ENCODE measurements at places on chromosomes 11 and 22.
A peak's percentile ranks its signal among the peaks of the same experiment; 100 is the strongest.

DNA sequence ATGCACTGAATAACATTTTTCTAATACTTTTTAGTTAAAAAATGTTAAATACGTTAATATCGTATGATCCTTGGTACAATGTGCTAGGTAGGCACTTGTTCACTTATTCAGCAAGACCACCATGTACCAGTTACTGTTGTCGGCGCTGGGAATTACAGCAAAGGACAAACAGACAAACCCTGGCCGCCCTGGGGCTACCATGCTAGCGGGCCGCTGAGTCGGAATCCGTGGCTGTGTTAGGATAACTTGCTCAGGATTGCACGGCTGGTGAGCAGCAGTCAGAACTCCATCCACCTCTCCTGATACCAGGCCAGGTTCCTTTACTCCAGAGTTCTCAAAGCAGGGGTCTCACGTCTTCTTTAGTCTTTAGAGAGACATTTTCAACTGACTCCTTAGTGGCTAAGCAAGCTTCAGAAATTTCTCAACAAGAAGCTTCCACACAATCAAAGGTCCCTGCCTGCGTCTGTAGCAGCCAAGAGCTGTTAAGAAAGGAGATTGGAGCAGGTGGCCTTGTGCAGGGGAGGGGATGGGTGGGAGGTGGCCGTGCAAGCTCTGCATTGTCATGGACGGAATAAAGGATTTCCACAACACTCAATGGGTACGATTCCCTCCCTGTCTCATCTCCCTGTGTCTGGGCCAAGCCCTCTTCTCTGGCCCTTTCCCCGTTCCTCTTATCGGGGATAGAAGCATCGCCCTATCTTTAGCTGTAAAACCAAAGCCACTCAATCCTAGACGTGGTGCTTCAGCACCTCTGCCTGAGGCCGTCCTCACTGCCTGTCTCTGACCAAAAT is 39.8 kb upstream of the NNMT start:
- DNase-seq = no peak

GRCh38 chr22:35781898-35782297 is 64.2 kb downstream of the APOL5 start:
- no peak for DNase-seq

- no peak for DNase-seq
Measured at GRCh38 chr22:45976254-45977002, 534 bp downstream of the WNT7B start.

GRCh38 chr22:28801845-28802594 is 1.7 kb upstream of the XBP1 start:
- peak; percentile 51 for DNase-seq

GRCh38 chr11:64004590-64004984 is 18.3 kb downstream of the OTUB1 start:
- DNase-seq = no peak

- no peak for DNase-seq
Measured at GRCh38 chr22:47178339-47178738, 415.9 kb downstream of the TBC1D22A start.

- no peak for DNase-seq
Measured at GRCh38 chr22:20554824-20555223, 47.4 kb downstream of the MED15 start.

DNA sequence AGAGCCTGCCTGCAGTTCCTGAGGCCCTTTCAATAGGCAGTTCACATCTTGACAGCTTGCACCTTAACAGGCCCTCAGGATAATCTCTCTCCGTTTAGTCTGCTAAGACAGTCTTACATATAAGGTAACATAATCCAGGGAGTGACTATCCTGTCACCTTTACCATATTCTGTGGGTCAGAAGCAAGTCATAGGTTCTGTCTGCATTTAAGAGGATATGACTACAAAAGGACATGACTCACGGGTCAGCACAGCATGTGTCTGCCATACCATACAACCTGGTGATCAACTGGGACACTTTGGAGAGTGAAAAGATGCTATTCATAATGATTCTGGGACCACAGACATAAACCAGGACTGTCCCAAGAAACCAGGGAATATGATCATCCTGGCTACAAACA is 611.1 kb downstream of the SOX6 start:
- DNase-seq = no peak

Measured in mucosa of descending colon (tissue), 3 donors.